COR-L47 (cell line): ENCODE measurements at places on chromosomes 1 and 21.

DNA sequence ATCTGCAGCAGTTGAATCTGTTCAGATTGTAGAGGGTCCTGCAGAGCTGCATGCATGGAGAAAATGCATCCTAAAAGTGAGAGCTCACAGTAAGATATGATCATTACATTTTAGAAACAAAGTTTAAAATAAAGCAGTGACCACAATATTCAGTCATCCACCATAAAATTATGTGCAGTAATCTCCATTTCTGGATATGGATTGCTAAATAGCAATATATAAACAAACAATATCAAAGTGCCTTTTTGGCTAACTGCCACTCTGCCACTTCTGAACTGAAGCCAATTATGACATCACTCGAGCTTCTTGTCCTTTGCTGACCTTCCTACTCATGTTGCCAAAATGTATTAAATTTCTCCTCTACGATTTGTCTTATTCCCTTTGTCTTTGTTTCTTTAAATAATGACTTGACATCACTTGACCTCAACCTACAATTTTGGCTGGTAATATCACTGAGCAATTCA lies 262.0 kb upstream of the CXADR start:
- peak; percentile 52 for DNase-seq

DNA sequence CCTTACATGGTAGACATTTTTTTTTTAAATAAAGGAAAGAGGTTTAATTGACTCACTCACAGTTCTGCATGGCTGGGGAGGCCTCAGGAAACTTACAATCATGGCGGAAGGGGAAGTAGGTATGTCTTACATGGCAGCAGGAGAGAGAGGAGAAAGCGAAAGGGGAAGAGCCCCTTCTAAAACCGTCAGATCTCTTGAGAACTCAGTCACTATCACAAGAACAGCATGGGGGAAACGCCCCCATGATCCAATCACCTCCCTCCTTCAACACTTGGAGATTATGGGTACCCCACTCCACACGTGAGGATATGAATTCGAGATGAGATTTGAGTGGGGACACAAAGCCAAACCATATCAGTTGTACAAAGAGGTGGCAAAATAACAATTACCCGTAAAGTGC lies 301.7 kb downstream of the GRIK1 start:
- no peak for DNase-seq

- DNase-seq = no peak
Measured at GRCh38 chr1:8589571-8589970, 227.9 kb downstream of the RERE start.

GRCh38 chr21:39882839-39883195 lies 15.6 kb downstream of the PCP4 start:
- no peak for DNase-seq

DNA sequence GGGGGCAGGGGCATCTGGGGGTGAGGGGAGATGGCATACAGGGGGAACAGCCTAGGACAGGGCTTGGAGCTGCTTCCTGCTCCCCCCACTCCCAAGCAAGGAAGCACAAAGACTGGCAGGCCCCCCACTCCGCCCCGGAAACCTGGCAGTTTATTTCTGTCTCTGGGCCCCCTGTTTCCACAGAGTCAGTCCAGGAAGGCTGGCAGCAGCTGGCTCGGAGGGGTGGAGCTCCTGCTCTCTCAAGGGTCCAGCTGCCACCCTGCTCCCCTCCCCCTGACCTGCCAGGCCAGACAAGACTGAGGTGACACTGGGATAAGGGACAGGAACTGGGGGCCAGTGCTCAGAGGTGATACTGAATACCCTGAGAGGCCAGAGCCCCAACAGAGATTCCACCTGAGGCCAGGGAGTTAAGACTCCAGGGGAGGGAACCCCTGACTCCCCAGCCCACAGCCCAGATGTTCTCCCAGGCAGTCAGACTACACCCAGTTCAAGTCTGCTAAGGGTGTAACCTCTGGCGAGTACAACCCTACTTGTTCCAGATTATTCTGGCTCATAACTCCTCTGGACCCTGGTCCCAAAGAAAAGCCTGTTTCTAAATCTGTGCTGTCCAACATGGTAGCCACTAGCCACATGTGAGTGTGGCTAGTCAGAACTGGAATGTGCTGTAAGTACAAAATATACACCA lies 26.3 kb downstream of the AHDC1 start:
- no peak for DNase-seq

DNA sequence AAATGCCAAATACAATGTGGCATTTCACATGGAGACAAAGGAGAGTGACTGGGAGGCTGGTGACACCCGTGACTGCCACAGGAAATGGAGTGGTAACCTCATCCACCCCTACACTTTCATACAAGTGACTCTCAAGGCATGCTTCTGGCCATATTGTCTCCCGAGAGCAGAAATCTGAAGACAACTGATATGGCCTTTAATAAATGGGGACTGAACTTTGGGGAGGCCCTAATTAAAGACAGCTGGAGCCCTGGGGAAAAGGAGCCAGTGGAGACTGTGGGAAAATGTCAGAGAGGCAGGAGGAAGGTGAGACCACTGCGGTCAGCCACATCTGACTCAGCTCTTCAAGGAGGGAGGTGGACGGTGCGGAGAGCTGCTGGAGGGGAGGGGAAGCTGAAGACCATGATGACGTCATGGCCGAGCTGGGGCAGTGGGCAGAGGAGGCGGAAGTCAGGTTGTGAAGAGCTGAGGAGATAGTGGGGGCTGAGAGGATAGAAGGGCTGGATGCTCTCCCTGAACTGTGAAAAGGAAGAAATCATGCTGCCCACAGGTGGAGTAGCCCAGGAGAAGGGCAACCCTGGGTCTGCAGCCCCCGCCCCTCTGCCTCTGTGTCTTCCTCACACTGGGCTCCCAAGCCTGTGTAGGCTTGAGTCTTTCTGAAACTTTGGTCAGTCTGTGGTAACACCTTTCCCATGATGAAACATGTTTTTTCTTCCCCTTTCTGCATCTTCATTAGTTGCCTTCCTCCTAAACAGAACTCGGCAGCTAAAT lies 14.0 kb upstream of the NCF2 start:
- DNase-seq = no peak

GRCh38 chr1:96145492-96145891 lies 576.1 kb upstream of the PTBP2 start:
- no peak for DNase-seq

GRCh38 chr21:32867597-32867996 lies 96.0 kb upstream of the PAXBP1 start:
- no peak for DNase-seq

GRCh38 chr1:217921126-217921904 lies 290.2 kb downstream of the SPATA17 start:
- DNase-seq = no peak

DNA sequence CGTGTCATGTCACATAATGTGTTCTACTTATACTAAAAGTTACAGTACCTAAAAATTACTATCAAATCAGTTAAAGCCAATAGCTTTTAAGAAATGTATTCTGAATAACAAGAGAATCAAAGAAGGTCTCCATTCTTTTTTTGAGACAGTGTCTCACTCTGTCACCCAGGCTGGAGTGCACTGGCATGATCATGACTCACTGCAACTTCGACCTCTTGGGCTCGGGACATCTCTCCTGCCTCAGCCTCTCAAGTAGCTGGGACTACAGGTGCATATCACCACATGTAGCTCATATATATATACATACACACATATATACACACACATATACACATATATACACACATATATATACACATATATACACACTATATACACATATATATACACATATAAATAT lies 20.1 kb downstream of the COP1 start:
- no peak for DNase-seq

DNA sequence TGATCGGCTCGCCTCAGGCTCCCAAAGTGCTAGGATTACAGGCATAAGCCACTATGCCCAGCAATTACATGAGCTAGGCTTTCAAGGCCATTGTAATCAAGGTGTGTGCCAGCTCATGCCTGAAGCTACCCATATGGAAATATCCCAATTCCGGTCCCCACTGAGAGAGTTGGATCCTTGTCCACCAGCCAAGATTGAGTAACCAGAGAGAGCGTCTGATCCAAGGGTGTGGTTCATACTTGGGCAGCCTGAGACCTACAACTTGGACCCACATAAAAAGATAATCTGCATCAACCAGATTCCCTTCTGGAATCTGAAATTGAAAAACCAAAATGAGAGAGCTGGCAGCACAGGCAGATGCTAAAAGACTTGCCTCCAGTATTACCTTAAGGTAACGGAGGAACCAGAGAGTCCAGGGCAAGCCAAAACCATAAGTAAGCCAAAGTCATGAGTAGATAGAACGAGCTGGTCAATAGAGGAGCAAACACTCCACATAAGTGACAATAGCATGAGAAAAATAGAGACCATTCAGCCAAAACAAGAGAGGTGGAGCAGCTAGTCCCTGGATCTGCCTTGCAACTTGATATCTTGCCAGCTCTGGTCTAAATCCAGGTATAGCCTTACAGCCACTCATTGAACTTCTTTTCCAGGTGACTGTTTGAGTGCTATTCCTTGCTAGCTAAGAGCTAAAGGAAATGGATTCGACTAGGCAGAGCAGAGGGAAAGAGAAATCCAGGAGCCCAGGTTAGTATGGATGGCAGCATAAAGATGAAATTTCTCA lies 63.8 kb upstream of the ATP1A1 start:
- DNase-seq = no peak

DNA sequence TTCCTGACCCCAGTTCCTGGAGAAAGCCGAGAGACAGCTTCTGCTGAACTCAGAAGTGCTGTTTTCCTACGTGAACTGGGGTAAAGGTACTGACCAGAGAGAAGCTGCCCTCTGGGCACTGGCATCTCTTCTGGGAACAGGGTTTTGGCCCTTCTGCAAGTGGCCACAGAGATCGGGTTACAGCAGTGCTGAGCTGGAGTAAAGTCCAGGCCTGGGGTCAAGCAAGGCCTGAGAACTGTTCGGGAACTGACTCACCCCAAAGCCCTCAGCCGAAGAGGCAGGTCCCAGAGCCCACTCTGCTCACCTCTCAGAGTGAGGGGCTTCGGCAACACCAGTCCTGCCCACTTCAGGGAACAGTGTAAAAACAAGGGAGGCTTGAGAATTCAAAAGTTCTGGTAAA lies 177.2 kb upstream of the RUNX1 start:
- no peak for DNase-seq

DNA sequence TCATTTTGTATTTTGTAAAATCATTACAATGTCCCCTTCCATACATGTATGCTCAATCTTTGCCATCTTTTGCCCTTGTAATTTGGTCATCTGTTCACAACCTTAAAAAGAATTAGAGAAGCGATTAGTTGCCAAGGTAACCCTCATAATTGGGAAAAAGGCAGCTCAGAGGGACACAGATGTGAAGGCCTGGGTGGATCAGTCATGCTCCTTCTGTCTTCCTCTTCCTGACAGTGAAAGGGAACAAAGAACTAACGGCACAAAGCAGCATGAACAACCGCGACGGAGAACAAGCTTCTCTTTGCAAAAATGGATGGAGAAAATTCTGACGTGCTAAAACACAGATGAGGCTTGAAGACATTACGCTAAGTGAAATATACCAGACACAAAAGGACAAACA lies 78.7 kb upstream of the COG2 start:
- DNase-seq = no peak

DNA sequence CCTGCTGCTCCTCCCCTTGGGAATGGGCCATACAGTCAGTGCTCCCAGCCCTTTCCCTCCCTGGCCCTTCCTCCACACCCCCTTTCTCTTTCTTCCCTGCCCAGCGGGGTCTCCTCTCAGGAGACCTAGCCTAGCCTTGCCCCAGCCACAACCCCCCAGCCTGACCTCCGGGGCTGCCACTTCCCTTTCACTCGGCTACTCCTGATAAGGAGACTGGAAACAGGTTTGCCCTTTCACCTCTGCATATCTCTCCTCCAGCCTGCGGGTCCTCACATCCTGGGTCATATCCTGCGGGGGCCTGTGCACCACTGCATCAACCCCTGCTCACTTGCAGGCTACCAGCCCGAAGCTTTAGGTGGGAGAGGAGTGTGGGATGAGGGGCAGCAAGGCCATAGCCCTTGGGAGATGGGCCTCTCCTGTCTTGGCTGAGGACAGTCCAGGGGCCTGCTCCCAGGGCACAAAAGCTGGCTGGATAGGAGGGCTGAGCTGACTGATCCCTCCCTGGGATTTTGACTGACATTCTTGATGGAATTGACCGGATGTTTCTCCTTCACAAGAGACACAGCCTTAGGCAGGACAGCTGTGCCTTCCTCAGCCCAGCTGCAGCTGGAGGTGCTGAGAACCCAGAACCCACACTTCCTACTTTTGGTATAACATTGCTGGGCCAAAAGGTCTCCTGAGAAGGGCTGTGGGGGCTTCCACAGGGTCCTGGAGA lies 19.2 kb upstream of the ALX3 start:
- DNase-seq = no peak

DNA sequence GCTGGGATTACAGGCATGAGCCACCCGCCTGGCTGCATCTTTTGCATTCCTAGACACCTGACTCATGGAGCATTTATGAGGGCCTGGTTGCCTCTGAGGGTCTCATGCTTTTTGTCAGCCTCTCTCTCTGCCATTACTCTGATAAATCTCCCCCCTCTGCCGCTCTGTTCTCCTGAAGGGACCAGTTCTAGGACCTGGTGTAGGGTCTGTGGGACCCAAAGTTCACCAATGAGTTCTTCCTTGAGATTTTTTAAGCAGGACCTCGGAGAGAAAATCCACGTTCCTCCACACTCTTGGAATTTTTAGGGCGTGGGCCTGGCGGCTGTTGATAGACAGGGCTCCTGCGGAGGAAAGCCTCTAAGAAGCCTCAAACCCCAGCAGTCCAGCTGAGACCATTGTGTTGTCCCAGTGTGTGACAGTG lies 91.9 kb upstream of the ERRFI1 start:
- no peak for DNase-seq

DNA sequence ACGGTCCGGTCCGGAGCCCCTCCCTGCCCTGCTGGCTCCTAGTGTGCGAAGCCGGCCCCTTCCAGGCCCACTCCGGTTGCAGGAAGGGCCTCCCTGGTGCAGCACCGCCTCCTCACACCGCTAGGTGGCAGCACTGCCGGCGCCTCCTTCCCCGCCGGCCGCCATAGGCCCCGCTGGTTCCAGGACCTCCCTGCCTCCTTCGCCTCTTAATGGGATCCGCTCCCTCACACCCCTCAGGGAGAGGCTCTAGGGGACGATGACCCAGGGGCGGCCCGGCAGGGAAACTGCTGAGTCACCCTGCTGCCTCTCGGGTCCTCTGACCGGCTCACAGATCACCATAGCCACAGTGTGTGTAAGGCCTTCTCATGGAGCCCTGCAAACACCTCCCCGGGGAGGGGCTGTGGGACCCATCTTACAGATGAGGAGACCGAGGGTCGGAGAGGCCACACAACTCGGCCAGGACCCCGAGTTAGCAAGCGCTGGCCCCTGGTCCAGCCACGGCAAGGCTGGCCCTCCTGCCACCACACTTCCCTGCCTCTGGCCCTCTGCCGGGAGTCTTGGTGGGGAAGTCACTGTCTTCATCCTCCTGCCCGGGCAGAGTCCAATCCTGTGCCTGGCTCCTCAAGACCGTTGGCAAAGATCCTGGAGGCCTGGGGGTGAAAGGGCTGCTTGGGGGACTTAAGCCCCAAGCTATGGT lies 1.6 kb upstream of the AJAP1 start:
- DNase-seq = no peak

- DNase-seq = no peak
Measured at GRCh38 chr21:41435706-41436105, 9.7 kb downstream of the MX1 start.
